ENCODE measurements at places on chromosomes 3 and 15. TPM values are rescaled to one million over a fixed set of nuclear protein-coding genes. Genes with fewer than 3 reads are reported as not detected.

Gene FXR1
- total RNA-seq = 74.5 TPM

Gene LDHAL6B
- not detected for total RNA-seq

- peak; percentile 91 for DNase-seq
Observed at GRCh38 chr15:65044724-65045481, at the start of gene SLC51B. Gene SLC51B (plus strand): TSS chr15:65045387. CDS start chr15:65050005, 4,618 bp downstream.

Gene SLC2A2
- 0.08 TPM for total RNA-seq

DNA sequence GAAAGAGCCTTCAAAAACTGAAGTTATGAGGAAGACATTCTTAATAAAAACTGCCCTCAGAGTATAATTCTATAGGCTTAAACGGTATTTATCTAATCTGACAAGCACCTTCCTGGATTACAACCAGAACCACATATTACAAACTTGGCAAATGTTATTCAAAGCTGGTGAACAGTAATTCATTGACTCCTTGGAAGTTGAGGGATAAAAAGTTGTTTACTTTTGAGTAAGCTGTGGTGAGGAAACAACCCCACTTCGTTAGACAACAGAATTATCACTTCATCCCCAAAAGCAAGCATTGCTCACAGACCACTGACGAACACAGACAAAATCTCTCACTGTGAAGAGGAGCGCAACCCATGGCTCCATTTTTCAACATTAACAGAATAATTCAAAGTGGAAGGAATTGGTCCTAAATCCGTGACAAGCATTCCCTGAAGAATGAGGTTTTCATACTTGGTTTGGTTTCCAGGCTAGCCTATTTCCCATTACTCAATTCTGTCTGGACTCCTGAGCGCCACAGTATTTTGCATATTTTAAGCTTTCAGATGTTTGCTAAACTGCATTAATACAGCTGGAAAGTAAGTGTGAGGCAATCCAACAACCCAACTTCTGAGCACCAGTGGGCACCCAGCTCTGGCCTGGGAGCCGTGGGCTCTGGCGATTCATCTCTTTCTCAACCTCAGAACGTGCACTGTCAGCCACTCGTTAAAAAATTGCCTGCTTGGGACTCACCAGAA lies 32.7 kb downstream of the LRIG1 start:
- DNase-seq = no peak

DNA sequence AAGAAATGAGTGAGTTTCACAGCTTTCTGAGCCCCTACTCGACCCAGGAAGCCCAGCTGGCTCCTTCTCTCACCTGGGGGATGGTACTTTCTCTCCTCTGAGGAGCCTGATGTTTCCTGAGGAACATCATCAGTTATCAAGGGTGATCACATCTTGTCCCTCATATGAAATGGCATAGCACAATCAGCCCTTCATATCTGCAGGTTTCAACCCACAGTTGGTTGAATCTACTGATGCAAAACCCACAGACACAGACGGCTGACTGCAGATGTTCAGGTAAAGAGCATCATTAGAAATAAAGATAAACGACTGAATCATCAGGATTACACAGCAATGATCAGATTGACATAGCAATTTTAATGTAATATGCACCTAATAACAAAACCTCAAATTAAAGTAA lies 93.6 kb upstream of the OSTN start:
- no peak for DNase-seq

GRCh38 chr15:74196175-74196574 lies 6.4 kb downstream of the STRA6 start:
- DNase-seq = peak; percentile 85

DNA sequence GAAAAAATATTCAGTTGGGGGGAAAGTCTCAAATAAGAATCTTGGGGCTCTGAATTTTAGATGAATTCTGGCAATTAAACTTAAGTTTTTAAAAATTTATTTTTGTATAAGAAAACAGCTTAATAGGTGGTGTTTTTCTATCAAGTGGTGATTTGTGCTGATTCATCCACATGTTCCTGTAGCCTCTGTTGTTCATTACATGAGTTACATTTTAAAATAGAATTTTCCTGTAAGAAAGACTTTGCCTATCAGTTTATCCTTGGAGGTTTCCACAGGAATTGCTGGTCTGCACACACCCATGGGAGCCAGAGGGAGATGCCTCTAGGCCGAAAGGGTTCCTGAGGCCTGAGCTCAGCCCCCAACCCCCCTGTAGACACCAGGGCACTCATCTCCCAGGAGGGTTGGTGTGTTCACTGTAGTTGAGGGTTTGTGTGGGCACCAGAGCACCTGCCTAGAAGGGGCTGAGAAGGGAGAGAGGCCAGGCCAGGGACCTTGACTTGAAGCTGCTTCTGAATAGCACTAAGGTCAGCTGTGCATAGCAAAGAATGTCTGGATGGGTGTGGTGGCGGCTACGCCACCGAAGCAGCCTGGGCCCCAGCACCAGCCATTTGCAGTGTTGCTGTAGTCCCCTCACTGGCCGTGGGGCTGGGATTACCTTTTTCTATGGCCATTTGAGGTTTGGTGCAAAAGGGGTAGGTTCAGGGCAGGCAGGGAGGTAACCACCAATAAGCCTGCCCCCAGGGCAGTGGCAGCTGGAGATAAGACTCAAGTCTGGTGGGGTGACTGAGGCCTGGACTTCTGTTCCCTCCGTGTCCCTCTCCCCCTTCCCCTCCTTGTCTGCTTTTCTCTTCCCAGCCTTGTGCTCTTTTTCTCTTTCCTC lies 11.9 kb downstream of the DNAJA4 start:
- DNase-seq = no peak

Gene HTR3E
- 0.13 TPM for total RNA-seq

DNA sequence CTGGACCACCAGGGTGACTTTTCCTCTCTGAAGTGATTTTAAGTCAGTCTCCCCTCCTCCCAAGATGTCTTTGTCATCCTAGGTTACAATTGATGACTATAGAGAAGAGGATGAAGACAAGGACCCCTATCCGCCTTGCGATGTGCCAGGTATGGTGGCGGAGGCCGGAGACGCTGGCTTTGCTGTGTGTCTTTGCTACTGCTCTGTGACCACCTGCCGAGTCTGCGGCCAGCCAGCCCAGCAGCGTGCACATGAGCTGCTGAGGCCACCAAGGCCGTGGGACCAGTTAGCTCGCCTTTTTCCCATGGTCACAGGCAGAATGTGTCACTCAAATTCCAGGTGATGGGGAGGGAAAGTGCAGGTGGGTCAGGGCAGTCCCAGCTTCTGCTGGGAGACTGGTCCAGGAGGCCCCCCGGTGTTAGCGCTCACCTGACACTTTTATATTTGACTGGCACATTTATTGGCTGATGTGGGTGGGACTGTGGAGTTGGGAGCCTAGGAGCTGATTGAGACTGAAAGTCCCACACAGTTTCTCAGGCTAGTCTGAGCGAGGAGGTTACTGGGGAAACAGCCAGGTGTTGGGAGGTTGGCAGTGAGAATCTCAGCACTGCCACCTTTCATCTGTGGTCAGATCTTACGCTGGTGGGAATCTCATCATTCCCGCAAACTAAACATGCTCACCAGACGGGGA lies 114.1 kb downstream of the CHDH start:
- no peak for DNase-seq

DNA sequence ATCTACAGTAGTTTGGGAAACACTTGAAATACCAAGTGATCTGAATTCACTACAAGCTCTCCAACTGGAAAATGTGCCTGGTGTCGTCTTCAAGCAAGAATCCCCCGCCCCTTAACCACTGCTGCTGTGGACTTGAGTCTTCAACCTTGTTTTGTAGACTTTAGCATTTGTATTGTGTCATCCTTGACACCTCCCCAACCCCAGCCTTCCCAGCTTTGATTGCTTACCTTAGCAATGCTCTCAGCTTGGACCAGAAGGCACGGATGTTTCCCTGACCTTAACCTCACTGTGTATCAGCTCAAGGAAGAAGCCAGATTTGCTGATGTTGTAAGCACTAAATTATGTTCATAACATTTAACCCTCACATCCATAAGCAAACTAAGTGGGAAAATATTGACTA lies 146.4 kb downstream of the IGF1R start:
- DNase-seq = peak; percentile 29

DNA sequence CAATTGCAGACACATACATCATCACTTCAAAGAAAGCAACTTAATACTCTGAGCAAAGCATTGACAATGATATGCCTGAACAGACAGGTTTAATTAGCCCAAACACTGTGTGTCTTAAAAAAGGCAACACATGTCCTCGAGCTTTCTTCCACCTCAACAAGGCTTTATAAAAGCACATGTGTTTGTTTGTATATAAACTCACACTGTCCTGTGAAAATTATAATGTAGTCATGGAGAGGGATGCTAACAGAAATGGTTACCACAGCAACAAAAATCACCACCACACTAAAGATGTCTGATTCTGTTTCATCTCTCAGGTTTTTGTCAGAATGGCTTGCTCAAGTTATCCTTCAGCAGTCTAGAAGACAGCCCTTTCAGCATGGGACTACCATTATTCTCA lies 314.7 kb downstream of the MAGI1 start:
- DNase-seq = no peak

DNA sequence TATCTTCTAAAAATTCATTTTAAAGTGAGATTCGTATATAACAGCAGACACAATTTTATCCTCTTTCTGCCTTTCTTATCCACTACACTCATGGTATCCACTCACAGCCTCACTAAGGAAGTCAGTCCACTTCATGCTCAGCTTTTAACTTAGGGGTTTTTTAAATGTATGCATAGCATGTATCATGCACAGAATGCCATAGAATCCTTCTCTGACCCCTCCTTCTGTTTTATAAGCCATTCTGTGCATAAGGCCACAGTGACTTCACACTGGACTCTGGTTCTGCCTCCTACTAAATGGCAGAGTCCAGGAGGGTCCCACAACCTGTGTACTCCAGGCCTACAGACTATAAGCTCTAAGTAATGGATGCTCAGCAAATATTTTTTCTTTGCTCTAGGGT lies 129.2 kb downstream of the ATG7 start:
- no peak for DNase-seq

GRCh38 chr3:152196782-152197181 lies 71.9 kb upstream of the MBNL1 start:
- no peak for DNase-seq

Data from colonic mucosa (tissue), 4 donors.